Substantia nigra (tissue), 51 donors: ENCODE measurements at places on chromosomes 4 and X.

DNA sequence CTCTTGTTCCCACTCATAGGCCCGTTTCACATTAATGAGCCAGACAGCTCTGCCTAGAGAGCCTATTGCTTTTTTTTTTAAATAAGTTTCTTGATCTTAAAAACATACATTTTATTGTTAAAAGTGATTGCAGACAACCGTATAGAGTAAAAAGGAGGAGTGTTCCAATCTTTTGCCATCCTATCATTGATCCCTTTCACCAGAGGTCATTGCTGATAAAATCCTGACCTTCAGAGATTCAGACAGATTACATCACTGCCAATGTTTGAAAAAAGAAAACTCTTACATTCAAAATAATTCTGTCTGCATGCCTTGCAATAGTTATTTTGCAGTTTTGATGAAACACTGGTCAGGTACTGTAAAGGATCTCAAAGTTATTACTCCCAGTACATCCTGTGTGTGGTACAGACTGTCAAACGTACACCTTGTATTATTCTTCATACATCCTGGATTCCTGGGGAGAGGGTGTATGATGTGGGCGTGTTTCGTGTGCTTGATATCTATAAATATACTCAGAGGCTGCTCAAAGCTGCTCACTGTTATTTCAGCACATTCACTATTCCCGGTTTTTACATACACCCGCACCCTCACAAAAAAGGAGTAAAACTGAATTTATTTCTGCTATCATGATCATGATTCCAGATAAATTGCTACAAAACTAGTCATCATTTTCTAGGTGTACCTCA lies 15.4 kb upstream of the KLHL2 start:
- no peak for DNase-seq

DNA sequence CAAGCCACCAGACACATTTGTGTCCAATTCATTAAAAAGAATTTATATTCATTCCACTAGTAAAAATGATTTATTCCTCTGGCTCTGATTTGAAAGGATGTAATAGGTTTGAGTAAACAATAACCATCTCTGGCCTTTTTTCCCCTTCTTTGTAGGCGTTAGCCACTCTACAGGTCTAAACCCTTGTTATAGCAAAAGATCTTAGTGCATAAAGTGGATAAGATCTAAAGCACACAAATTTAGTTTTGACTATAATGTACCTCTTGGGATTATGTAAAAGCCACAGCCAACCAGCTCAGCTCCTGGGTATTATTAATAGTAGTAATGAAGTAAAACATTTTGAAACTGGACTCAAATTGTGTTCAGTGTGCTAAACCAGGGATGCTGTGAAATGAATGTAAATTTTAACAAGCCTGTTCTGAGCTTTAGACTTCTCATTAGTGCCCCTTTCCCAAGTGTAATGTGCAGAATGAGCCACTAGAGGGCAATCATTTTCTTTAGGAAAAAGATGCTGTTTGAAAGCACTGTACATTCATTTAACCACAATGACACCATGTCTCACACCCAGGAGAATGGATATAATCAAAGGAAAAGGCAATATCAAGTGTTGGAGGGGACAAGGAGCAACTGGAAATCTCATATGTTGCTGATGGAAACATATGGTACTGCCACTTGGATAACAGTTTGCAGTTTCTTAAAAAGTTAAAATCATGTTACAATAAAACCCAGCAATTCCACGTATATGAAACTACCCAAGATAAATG lies 69.7 kb downstream of the KLHL8 start:
- DNase-seq: no peak

- DNase-seq: no peak
These were observed 21.3 kb downstream of the DIAPH2 start for GRCh38 chrX:96705905-96706304.

- DNase-seq: no peak
These were observed 32.3 kb downstream of the AFF1 start for GRCh38 chr4:86967073-86967472.

- DNase-seq: no peak
These were observed 53.2 kb downstream of the MXRA5 start for GRCh38 chrX:3293251-3293650.
